CD4-positive, CD25-positive, alpha-beta regulatory T cell (primary cell): ENCODE measurements at places on chromosomes 4 and X. TPM values are rescaled to one million over a fixed set of nuclear protein-coding genes. Genes with fewer than 3 reads are reported as not detected.

DNA sequence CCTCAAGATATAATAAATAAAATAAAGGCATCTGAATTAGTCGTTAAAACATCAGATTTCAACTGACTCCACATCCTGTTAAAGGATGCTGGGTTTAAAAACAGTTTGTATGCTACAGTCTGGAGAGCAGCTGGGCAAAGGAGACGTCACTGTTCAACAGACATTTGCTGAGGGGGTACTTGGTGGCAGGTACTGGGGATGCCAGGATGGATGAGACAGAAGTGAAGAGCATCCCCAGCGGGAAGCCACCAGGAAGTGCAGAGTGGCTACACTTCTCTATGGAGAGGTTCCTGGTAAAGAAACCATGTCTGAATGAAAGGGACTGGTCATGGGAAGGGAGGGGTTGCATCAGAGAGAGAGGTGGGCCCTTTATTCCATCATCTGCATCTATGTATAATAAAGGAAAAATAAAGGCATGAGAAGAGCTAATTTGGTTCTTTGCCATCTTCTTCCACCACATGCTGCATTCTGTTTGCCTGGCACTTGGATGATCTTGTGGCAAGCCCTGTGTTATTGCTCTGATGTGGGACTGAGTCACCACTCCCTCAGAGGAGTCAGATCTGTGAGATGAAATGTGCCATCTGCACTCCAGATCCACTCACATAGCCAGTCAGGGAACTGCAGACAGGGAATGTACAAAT lies 145.0 kb downstream of the SOWAHB start:
- no peak for DNase-seq

DNA sequence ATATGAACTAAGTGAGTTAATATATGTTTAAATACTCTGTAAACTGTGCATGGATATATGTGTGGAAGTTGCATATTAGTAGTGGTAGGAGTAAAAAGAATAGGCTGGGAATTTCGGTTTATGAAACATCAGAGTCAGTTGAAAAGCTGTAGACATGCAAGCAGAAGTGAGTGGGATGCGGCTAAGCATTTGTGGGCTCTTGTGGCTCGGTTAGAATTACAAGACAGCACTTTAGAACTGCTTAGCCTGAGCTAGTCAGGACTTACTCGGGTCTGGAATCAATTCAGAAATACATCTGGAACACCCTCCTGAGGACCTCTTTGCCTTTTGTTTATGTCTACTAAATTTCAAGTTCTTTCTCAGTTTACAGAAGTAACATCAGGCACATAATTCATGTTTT lies 93.6 kb downstream of the AFF2 start:
- no peak for DNase-seq

GRCh38 chr4:112361181-112361791 lies 64.1 kb downstream of the ALPK1 start:
- DNase-seq = no peak

GRCh38 chr4:52755426-52755825 lies 4.2 kb upstream of the ERVMER34-1 start:
- no peak for DNase-seq

- DNase-seq = no peak
These were observed 9.4 kb downstream of the DAPP1 start for GRCh38 chr4:99826016-99826415.

DNA sequence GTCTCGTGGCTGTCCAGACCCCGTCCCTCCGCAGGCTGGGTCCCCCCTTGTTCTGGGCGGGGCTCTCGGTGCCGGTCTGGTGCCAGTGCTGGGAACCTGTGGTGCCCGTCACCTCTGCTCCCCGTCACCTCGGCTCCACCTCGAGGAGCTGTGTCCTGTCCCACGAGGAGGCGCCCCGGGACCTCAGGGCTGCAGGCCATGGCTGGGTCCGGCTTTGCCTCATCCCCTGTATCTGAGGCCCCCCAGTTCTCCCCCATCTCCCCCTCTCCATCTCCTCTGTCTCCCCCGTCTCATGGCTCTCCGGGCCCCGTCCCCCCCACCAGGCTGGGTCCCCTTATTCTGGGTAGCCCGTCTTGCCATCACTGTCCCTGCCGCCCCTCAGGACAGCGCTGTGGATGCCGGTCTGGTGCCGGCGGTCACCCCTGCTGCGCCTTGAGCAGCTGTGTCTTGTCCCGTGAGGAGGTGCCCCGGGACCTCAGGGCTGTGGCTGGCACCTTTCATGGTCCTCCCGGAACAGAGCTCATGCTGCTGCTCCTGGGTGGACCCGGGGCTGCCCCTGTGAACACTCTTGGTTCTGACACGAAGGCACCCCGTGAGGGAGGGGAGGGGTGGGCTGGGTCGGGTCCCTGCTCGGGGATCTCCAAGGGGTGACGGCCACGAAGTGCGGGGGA lies 13.4 kb upstream of the GTPBP6 start:
- no peak for DNase-seq

- no peak for DNase-seq
These were observed 47.0 kb downstream of the FGFRL1 start for GRCh38 chr4:1058198-1058996.

DNA sequence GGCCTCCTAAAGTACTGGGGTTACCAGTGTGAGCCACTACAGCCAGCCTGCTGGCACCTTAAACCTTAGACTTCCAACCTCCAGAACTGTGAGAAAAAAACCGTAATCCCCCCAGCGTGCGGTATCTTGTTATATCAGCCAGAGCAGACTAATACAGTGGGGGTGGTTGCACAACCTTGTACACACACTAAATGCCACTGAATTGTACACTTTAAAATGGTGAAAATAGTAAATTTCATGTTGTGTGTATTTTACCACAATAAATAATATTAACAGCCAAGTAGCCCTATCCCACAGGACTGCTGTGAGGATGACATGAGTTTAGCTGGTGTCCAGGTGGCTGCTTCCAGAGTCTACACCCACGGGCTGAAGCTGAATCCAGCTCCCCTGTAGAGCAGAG lies 38.8 kb downstream of the ZBTB49 start:
- DNase-seq = no peak

DNA sequence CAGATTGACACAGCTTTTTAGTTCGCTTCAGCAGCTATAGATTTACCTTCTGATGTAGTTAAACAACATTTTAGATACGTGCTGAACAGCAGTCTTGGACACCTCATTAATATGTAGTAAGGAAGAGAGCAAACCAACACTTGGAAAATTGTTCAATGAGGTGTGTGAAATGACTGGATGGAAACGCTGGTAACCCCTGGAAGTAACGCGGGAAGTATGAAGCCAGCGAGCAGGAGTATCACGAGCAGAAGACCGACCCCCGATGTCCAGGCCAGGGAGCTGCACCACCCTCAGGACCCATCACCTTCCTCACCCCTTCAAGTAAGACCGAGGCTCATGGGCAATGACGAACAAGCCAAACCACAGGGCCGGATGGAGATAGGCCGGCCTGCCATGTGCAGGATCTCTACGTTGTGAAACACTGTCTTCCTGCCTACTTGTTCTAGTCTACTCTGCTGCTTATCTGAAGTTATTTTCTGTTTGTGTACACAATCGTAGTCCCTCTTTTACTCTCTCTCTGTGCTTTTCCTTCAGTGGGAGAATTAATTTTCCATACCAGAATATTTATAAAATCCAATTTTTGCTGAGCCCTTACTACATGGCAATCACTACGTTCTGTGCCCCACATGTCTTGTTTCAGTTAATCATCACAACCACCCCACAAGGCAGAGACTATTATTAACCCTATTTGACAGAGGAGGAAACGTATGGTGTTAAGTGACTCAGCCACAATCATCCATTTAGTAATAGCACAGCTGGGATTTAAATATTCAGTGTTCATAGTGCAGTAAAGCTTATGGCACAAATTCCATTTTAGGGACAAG lies 221.7 kb downstream of the APBB2 start:
- no peak for DNase-seq

DNA sequence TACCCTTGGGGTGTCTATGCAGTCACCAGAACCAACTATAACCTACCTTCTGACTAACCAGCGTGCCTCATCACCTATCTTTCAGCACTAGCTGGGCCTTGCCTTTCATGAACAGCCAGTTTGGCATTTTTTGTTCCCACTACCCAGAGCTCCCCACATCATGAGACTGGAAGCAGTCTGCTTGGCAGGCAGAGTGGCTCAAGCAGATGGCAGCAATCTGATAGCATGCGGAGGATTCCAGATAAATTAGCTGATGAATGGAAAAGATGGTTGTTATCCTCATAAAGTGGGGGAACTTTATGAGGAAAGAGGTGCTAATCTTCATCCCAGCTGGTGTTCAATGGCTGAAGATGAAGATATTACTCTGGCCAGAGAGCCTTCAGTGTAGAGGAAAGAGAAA lies 243.2 kb upstream of the EDA2R start:
- no peak for DNase-seq

DNA sequence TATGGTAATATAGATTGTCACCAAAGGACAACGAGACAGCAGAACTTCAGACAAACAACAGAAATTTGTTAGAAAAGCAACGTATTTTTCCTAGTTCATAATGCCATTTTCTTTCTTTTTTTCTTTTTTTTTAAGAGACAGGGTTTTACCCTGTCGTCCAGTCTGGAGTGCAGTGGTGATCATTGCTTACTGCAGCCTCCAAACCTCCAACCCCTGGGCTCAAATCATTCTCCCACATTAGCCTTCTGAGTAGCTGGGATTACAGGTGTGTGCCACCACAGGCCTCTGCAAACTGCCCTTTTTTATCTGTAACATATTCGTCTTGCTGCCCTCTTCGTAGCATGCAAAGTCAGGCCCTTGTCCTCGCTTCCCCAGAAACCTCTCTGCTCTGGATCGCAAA lies 116.5 kb upstream of the PDLIM3 start:
- DNase-seq = no peak

GRCh38 chr4:75834772-75835154 lies 67.5 kb downstream of the PPEF2 start:
- DNase-seq = no peak

The ADH7 gene
- polyA plus RNA-seq = not detected

The USP46 gene
- 1.8 TPM for polyA plus RNA-seq

The ITIH6 gene
- not detected for polyA plus RNA-seq

The GSX2 gene
- not detected for polyA plus RNA-seq

The FAT1 gene
- not detected for polyA plus RNA-seq

The MORC4 gene
- 6.7 TPM for polyA plus RNA-seq

The RNF150 gene
- polyA plus RNA-seq = not detected

The ZAR1 gene
- not detected for polyA plus RNA-seq

The DMRTC1 gene
- 0.26 TPM for polyA plus RNA-seq
